ENCODE measurements at places on chromosomes 6 and 20.

GRCh38 chr6:151027936-151028838 is 162.7 kb downstream of the MTHFD1L start:
- no peak for DNase-seq

DNA sequence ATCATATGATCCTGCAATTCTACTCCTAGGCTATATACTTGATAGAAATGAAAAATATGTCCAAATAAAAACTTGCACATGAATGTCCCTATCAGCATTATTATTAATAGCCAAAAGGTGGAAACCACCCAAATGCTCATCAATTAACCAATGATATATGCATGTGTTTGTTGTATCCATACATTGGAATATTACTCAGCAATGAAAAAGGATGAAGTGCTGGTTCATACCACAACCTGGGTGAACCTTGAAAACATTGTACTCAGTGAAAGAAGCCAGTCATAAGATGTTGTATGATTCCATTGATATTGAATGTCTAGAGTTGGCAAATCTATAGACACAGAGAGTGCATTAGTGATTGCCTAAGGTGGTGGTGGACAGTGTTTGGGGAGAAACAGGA is 267.6 kb downstream of the PRKN start:
- no peak for DNase-seq

DNA sequence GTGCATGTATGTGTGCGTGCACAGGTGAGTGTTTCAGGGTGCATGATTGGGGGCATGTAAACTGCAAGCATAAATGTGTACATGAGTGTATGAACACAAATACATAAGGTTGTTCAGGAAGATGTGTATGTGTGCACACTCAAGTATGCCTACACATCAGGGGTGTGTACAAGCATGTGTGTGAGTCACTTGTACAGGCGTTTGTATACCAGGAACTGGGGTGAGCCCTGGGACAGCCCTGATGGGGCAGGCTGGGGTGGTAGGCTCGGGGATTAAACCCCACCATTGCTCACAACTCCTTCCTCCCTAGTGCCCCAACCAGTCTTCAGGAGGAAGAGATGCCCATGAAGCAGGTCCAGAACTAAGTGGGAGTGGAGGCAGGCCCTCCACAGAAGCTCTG is 4.3 kb downstream of the CRIP3 start:
- no peak for DNase-seq

GRCh38 chr20:2093883-2094282 is 7.7 kb upstream of the STK35 start:
- DNase-seq: no peak

- no peak for DNase-seq
Measured at GRCh38 chr6:131600716-131601115, 27.3 kb downstream of the MED23 start.

DNA sequence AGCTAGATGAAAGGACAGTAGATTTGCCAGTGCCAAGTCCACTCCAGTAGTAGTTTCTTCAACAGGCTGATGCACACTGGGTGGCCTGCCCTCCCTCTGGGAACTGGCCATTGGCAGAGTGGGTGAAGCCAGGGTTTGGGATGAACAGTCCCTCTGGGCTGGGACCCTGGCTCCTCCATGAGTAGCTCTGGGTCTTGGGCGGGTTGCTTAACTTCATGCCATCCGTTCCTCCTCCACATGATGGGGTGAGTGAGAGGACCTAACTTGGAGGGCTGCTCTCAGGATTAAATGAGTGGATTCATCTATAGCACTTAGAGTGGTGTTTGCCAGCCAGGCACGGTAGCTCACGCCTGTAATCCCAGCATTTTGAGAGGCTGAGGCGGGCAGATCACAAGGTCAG is 47.2 kb downstream of the PLAGL2 start:
- DNase-seq: no peak

Data from NCI-H2081 treated with DMSO at 0.1 percent for 48 hours (cell line).